AG10803 (cell line): ENCODE measurements at places on chromosomes 12 and 14.
A peak's percentile ranks its signal among the peaks of the same experiment; 100 is the strongest.

DNA sequence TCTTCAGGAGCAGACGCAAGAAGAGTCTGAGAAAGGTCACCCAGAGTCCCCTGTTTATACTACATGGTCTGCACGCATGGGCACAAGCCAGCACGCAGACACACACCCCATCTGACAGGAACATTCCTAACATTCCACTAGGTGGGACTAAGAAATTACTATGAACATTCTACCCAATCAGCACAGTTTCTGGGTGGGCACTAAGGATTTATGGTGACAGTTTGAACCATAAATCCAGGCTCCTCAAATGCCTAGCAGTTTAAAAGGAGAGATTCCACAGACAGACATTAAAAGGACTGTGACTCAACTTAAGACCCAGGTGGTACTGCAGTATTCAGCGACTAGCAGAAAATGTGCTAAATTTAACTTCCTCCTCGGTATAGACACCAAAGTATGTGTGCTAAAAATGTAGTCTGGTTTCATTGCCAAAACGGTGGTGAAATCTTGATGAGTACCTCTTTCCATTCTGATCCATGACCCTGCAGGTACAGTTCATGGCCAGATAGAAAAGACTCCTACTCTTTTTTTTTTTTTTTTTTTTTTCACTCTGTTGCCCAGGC is 16.2 kb downstream of the ABHD4 start:
- peak; percentile 99 for DNase-seq

- no peak for DNase-seq
Observed at GRCh38 chr14:23638414-23639047, 2.4 kb downstream of the DHRS2 start.

DNA sequence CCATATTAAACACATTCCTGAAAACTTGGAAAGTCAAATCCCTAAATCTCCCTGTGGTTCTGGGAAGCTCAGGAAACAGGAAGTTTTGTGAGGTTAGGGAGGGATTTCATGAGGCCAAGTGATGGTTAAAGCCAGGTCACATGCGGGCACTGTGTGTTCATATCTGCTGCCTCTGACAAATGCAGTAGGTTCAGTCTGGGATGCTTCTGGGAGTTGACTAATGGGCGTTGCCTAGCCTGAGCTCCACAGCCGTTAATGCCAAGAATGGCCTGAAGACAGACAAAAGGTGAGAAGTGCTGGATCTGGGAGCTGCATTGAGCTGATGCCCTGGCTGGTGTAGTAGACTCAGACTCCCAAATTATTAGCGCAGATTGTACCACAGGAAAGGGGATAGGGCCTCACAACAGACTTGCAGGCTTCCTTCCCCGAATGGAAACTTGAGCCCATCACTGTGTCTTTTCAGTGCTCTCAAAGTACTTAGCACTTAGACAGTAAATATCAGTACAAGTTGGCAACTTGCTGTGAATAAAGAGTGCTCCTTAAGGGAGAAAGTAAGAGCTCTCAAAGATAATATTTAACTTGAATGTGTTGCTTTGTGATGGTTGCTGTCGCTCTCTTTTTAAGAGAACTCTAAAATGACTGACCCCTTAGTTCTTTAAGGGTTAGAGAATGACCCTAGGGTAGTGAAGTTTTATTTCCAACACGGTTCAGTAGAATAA is 17.3 kb downstream of the GSG1 start:
- DNase-seq, result no peak

- no peak for DNase-seq
Observed at GRCh38 chr14:104732931-104733681, 9.1 kb downstream of the ADSS1 start.

- DNase-seq, result no peak
Observed at GRCh38 chr14:89384023-89384422, 33.0 kb downstream of the FOXN3 start.

- peak; percentile 56 for DNase-seq
Observed at GRCh38 chr12:94994312-94994711, 9.2 kb downstream of the NDUFA12 start.

DNA sequence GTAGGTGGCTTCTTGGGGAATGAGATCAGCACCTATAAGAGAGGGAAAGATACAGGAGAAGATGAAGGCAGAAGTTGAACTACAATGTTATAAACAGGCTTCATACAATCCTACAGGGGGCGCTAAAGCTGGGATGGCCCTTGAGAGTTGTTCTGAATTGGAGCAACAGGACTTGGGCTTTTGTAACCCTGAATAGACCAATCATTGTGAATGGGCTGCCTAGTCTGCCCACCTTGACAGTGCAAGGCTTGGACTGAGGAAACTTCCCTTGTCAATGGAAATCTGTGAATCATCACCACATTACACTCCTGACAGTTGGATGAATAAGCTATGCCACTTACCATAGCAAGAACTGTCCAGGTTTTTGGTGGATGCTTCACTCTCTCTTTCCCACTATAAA is 306.1 kb downstream of the KCNC2 start:
- DNase-seq, result no peak

DNA sequence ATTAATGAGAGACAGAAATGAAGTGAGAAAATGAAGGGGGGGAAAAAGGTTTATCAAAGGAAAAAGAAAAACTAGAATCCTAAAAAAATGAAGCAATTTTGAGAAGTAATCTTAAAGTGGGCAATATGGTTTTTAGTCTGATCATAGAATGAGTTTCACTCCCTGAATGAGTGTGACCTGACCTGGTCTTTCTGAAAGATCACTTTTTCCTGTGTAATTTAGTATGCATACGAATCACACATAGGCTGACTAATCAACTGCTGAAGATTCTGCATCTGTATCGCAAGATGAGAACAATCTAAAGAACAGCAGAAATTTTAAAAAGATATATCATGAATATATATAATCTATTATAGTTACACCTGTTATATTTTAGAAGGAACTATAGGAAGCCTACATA is 11.3 kb downstream of the GNPTAB start:
- DNase-seq, result no peak

- DNase-seq, result no peak
Observed at GRCh38 chr12:13945641-13946040, 35.8 kb downstream of the GRIN2B start.

DNA sequence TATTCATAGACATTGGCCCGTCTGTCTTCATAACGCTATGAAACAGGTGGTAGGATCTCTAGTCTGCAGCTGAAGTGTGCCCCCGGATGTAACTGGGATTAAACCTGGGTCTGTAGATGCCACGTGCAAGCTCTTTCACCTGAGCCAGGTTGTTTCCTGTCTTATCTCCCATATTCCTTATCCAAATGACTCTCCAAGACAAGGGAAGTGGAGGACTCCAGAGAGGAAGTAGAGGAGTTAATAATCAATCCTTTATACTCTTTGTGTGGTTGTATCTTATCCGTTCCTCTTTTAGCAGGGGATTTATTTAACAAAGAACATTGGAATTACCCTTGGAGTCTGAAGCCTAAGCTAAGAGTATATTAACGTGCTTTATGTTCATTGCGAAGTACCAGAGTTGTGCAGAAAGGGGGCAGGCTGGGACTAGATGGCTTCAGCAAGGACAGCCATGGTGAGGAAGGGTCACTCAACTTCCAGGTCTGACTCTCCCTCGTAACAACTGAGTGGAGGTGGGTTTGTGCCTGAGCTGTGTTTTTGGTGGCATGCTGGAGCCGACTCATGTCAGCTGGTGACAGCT is 82.8 kb downstream of the RIN3 start:
- DNase-seq, result no peak
